ENCODE measurements at places on chromosomes 16 and 17.

DNA sequence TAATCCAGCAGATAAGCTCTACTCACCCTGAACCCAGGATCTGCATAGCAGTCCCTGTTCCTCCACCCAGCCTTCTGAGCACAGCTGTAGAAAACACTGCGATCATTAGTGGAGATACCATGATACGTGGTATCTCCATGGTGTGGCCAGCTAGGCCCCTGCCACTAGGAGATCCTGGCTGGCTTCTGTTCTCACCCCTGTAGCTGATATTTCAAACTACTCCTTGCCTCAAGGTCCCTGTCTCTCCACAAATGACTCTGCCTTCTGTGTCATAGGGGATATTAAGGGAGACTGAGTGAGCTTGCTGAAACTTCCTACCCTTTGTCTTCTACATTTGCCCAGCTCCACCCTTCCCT, 44.3 kb downstream of the ERN1 start:
- DNase-seq, result no peak

DNA sequence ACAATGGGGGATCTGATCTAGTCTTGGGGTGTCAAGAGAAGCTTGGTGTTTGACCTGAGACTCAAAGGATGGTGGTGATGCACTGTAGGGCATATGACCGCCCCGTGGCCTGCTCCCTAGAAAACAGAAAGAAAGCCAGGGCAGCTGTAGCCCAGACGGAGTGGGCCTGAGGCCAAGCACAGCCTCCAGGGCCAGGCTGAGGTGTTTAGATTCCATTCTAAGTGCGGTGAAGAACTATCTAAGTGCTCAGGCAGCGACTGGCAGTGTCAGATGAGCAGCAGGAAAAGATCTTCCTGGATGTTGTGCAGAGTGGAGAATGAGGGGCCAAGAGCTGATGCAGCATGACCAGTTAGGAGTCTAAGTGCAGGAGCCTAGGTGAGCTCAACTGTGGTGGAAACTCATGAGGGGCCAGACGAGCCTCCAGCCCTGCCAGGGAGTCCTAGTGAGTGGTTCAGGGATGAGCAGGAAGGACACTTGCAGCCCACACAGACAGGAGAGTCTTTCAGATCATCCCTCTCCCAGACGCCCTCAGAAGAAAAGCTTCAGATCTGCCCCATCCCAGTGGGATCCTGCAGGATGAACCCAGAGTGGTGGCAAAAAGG, 314.2 kb upstream of the CCL2 start:
- no peak for DNase-seq

- DNase-seq, result no peak
These were observed 35.5 kb upstream of the PSMD7 start for GRCh38 chr16:74261068-74261467.

DNA sequence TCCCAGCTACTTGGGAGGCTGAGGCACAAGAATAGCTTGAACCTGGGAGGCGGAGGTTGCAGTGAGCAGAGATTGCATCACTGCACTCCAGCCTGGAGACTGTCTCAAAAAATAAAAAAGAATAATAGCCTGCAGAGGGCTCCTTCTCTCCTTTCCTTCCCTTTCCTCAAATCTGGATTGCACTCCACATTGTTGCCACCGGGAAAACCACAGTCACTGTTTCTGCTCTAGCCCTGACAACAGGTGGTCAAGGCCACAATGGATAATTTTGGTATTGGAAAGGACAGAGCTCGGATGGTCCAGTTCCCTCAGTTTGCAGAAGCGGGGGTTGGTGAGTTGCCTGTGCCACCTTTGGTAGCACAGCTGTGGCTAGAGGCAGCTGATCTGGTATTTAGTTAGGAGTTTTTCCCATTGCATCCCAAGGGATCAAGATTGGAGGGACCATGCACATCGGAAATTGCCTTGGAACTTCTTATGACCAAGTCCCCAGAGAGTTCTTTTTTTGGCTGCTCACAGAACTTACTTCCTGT, 44.7 kb upstream of the PRSS54 start:
- no peak for DNase-seq

GRCh38 chr17:57593739-57594462, 151.2 kb downstream of the CCDC182 start:
- no peak for DNase-seq

DNA sequence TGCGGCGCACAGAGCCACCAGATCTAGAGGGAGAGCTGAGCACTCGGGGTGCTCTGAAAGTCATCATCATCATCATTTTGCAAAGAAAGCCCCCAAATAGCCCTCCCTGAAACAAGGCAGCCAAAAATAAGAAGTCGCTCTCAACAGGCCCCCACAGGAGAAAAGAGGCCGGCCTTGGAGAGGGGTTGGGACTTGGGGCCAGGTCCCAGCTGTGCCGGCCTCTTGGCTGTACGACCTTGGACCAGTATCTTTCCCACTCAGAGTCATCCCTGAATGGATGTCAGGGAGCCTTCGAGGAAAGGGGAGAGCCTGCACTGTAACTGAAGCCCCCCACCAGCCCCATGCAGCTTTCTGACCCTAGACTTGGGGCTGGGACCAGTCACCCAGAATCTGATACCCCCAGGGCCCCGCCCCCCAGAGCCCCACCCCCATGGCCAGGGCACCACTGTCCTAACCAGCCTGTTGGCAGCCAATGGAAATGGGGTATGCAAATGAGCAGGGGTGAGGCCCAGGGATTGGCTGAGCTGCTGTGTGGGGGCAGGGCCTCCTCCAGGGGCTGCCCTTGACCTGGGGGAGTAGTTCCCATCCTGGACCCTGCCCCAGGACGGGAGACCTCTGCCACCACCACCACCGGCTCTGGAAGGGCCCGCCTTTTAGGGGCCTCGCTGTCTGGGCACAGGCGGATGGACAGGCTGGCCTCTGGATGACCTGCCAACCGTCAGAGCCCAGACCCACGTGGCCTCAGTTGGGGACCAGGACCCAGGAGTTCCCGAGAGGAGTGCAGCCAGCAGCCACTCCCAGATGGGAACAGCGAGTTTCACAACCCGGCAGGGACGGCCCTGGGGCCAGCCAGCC, 15.4 kb downstream of the ZFPM1 start:
- DNase-seq, result no peak

DNA sequence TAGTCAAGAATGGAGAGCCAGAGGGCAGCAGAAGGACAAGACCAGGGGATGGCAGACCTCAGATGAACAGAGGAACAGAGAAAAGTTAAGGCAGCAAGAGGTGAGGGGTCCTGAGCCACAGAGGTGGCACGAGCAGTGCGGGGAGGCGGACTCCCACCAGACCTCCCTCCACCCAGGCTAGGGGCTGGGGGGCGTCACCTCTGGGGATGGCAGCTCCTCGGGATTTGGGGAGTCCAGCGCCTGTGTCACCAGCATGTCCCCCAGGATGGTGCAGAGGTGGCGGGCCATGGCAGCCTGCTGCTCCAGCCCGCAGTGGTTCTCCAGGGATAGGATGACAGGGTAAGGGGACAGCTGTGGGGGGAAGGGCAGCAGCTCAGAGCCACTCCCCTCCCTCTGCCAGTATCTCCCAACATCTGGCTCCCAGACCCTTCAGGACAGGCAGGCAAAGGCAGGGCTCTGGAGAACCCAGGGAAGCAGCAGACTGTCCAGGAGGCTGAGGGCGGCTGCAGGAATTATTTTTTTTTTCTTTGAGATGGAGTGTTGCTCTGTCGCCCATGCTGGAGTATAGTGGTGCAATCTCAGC, 15.8 kb downstream of the PLCD3 start:
- DNase-seq, result no peak

DNA sequence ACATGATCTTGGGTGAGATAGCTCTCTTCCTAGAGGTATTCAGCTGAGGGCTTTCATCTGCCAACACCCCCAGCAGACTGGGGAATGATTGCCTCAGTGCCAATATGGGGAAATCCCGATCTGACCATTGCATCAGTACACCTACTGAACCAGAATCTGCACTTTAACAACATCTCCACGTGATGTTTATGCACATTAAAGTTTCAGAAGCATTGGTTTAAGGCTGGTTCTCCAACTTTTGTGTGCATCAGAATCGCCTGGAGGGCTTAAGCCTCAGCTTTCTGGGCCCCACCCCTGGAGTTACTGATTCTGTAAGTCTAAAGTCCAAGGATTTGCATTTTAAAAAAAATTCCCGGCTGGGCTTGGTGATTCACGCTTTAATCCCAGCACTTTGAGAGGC, 123.6 kb upstream of the MED13 start:
- DNase-seq, result no peak

DNA sequence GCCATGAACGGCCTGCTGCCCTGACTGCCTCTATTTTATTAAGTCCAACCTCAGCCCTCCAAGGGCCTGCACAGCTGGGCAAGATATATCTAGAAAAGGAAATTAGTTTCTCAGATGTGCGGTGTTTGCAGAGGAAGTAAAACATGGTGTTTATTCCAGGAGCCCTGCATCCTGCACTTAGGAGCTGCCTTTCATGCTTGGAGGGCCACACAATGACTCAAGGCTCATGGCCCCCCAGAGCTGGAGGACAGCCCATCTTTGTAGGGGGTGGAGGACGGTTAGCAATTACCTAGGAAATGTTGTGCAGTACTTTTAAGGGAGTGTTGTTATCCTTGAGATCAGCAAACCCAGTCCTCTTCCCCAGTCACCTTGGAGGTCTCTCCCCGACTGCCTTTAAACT, 80.5 kb downstream of the COPRS start:
- no peak for DNase-seq

- no peak for DNase-seq
These were observed 116.4 kb upstream of the RPL38 start for GRCh38 chr17:74087002-74087585.

DNA sequence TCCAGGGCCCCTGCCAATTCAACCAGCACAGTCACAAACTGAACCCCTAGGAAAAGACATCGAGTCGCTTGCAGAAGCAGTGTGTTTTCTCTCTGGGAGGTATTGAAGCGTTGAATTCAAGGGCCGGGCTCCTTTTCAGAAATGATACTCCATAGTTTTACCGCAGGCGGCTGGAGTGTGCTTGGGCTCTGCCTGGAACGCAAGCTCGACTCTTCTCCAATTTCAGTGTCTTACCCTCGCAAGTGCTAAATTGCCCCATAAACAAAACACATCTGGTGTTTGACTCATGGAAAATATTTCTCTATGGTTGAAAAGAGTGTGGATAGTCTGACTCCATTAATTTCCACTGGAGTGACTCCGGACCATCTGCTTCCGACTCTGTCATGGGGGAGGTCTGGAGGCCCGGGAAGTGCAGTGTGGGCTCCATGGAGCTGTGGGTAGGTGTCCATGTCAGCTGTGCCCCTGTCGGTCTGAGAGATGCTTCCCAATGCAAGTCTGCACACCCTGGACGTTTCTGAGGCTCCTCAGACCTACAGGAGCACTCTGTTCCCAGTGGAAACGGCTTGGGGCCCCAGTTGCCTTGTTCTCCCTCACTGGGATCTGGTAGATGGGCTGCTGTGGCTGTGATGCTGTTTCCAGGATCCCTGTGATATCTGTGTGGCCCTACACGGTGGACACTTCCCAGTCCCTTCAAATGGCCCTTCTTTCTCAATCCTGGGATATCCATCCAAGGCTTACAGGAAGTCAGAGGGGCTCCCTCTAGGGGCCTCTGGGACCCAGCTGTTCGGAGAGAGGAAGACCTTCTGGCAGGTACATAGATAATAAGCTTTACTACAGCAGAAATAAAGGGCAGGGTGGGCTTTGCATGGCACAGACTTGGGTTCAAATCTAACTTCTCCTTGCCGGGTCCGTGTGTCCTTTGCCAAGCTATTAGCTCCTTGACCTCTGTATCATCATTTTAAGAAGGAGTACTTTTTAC, 119.8 kb upstream of the CDH13 start:
- no peak for DNase-seq

- DNase-seq, result no peak
These were observed 55.6 kb downstream of the MMD start for GRCh38 chr17:55366020-55366481.

GRCh38 chr17:82112181-82112913, 14.3 kb upstream of the FASN start:
- no peak for DNase-seq

All from effector memory CD8-positive, alpha-beta T cell (primary cell).